ENCODE measurements at places on chromosomes 6 and 20.

- peak; percentile 90 for DNase-seq
Observed at GRCh38 chr20:1491281-1491840, at the start of gene SIRPB2. SIRPB2 (minus strand) TSS chr20:1491420; CDS start chr20:1491359, 61 bp downstream.

DNA sequence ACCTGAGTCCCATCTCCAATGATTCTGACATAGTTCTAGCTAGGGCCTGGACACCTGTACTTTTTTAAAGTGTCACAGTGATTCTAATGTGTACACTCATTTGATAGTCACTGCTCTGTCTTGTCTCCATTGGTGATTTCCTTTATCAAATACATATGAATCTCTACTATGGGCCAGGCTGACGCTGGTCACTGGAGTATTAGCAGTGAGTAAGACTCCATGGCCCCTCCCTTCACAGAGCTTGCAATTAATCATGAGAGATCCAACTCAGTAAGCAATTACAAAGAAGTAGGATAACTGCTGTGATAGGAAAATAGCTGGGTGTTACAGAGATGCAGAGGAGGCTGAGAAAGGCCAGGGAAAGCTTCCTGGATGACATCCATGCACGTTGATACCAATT is 19.3 kb upstream of the SASH1 start:
- DNase-seq: no peak

- no peak for DNase-seq
Observed at GRCh38 chr6:165055231-165055630, 254.2 kb downstream of the C6orf118 start.

DNA sequence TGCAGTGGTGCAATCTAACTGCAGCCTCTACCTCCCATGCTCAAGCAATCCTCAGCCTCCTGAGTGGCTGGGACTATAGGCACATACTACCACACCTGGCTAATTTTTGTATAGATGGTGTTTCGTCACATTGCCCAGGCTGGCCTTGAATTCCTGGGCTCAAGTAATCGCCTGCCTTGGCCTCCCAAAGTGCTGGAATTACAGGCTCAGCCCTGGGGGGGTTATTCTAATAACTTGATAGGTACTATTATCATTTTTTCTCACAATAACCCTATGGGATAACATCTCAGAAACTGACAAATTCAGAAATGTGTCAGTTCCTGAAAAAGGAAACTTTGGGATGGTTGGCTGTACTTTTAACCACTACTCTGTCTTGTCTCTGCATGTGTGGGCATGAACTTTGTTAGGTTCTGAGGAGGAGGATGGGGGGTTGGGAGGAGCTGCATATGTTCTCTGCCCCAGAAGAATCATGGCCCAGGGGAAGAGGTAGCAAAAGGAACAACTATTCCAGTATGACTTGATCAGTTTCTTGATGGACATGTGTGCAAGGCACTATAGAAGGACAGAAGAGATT is 169.9 kb downstream of the CARMIL1 start:
- DNase-seq: no peak

GRCh38 chr6:112760831-112761230 is 413.7 kb downstream of the RFPL4B start:
- DNase-seq: no peak

DNA sequence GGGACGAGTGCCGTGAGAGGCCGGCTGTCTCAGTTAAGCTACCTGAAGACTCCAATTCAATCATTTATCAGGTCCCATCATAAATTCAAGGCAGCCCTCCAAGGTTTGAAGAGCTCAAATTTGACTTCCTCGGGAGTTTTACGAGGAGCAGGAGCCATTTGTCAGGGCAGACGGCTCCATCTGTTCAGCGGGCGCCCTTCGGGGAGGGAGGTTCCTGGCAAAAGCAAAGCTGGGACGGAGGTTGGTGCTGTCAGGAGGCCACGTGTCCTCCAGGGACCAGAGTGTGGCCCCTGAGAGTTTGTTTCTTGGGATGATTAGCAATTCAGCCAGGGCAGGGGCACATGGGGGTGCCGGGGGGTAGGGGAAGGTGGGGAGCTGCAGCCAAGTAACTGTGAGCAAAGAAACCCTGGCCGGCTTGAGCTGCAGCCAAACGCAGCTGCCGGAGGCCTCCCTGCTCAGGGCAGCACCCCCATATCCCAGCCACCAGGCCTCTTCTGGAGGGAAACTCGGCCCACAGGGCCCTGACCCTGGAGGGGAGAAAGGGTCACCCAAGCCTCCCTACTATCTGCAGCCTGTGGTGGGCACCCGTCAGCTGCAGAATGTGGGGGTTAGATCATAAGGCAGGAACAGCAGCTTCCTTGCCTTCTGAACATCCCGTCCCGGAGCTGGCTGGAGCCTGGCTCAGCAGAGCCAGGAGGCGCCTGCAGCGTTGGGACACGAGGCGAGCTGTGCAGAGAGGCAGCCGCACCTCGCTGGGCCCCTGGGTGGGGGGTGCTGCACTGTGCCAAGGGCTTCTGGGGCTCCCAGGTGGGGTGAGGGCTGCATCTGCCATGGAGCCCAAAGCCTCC is 63.6 kb upstream of the GATA5 start:
- DNase-seq: no peak

DNA sequence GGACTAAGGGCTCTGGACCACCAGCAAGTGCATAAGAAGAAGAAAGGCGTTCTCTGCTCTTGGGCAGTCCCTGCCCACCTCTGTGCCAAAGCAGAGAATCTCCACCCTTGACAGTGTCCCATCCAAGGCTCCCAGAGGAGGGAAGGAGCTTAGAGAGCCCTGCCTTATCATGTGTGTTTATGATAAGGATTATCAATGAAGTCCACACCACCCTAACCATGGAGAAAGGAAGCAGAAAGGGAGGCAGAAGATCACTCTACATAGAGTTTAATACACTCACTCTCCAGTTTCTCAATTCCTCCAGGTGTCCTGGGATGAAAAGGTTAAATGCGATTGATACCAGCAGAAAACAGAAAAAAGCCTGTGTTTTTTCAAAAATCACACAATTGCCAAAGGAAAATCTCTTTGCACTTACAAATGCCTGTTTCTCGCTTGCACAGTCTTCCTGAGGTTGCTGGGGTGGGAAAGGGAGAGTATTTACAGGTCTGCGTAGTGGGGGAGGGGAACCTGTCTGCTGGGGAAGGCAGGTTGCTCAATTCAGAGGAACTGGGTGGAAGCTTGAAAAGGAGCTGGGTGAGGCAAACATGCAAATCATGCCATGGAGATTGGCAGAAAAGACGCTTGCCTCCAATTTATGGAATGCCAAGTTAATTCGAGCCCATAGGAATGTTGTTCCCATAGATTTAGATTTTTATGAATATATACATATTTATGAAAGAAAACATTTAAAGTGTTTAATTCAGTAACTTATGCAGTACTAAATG is 104.0 kb downstream of the EYA2 start:
- DNase-seq: peak; percentile 4

GRCh38 chr6:139600919-139601475 is 226.5 kb upstream of the CITED2 start:
- DNase-seq: no peak

- DNase-seq: peak; percentile 99
Observed at GRCh38 chr6:52352239-52353018, 9.5 kb upstream of the PAQR8 start.

DNA sequence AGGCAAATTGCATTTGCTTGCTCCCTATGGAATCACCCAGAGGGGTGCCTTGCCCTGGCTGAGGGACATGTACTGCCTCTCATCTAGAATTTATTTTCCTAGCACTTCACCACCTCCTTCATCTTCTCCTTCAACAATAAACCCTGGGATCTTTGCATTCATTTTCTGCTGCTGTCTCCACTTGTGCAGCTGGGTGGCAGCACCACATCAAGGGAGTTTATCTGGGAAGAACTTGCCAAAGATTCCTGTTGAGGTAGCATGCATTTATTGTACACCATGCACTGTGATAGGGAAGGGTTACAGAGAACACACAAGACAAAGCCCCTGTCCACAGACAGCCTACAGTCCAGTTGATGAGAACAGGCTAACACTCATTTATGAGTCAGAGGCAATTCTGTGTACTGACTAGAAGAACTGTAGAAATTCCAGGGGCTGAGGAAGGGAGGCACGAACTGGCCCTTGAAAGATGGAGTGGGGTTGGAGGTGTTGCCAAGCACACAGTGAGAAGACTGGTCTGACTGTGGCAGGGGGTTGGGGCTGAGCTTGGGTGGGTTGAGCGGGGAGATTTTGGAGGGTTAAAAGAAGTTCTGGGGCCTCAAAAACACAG is 17.5 kb downstream of the C20orf173 start:
- no peak for DNase-seq

Measured in inflammatory macrophage treated with lipopolysaccharide for 4 hours (primary cell).